Nephron progenitor cell (in vitro differentiated cells): ENCODE measurements at places on chromosomes 7 and 10.

GRCh38 chr10:131676046-131676799, 224.6 kb upstream of the PPP2R2D start:
- no peak for DNase-seq

- DNase-seq: no peak
These were observed 374.8 kb upstream of the KIAA1217 start for GRCh38 chr10:23834091-23834490.

GRCh38 chr10:80253266-80253962, 36.0 kb downstream of the MAT1A start:
- no peak for DNase-seq

DNA sequence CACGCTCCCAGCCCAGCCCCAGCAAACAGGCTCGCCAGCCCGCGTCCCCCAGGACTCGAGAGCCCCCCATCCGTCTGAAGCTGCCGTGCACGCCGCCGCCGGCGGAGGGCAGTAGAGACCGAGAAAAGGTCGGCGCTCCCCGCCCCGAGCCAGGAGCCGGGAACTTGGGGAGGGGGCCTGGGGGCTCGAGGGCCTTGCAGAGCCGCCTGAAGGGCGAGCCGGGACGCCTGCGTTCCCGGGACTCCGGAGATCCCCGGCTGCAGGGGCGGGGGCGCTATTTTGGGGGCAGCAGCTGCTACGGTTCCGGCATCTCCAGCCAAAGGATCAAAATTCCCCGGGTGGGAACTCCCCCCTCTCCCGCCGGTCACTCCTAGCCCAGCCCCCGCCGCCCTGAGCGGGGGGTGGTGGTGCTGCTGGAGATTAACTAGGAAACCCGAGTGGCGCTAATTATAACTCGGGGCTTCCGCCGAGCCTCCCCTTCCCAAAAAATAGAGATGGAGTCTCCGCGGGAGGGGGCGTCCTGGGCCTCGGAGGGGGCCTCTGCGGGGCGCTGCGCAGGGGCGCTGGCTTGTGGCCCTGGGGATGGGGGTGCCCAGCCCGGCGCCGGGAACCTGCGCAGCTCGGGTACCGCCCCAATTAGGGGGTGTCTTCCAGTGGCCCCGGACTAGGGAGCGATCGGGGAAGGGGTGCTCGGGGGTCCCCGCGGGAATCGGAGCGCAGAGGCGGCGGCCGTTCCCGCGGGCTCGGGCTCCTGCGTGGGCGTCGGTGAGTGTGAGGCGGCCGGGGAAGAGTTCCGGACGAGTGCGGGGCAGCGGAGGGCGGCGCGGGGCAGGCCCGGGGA, 608 bp downstream of the ACHE start:
- DNase-seq: peak; percentile 92

- no peak for DNase-seq
These were observed 271.9 kb downstream of the TNS3 start for GRCh38 chr7:47310020-47310419.

- no peak for DNase-seq
These were observed 2.7 kb downstream of the TMEM176A start for GRCh38 chr7:150803161-150803860.

- DNase-seq: no peak
These were observed 167.4 kb upstream of the SH2B2 start for GRCh38 chr7:102119213-102119651.

- DNase-seq: peak; percentile 64
These were observed at the start of gene GFRA1 for GRCh38 chr10:116272440-116273283. GFRA1 (minus strand) TSS chr10:116273206; CDS start chr10:116272029, 1,177 bp downstream.

DNA sequence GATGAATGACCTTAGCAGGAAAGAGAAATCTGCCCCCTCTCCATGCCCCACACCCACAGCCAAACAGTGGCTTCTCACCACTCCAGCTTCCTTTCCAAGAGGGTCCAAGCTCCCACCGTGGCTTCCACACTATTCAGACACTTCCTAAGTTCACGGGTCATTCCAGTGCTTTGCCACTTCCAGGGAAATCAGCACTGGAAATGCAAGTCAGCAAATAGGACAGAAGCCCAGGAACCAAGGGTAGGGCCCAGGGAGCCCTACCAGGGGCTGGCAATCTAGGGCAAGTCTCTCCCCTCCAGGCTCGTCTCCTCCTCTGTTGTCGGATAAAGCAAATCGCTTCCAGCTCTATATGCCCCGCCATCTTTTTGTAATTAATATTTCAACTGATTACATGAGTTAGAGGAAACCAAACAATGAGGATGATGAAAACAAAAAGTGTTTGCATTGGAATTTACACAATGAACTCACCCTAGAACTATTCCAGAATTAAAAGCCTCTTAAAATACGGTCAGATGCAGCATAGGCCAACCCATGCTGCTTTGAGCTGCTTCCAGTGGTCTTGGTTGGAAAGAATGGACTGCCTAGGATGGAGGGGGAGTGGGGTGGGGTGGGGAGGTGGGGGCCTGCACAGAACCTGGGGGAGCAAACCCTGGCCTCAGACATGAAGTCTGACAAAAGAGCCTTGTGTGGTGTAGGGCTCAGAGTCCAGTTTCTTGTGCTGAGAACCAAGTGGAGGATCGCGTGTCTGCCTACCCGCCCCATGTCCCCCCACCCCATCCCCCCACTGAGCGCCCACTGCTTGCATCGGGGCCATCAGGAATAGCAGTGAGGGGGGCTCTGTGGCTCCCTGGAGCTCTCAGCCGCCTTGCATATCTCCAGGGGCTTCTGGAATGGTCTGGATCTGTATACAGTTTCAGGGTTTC, 74.6 kb upstream of the CPXM2 start:
- no peak for DNase-seq

DNA sequence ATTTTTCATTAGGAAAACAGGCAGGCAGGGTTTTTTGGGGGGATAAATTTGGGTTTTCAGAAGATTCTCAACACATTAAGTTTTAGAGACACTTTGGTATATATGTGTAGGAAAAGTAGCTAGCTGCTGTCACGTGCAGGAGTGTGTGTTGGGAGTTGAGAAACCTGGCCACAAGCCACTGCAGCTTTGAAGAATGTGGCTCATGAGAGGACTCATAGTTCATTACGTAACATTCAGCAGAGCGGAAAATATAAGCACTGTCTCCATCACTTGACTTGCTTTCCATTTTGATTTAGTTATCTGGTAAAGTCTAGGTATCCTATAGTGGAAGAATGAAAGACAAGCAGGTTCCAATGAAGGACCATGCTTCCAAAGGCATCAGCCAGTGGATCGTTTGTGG, 31.2 kb downstream of the SMNDC1 start:
- no peak for DNase-seq

DNA sequence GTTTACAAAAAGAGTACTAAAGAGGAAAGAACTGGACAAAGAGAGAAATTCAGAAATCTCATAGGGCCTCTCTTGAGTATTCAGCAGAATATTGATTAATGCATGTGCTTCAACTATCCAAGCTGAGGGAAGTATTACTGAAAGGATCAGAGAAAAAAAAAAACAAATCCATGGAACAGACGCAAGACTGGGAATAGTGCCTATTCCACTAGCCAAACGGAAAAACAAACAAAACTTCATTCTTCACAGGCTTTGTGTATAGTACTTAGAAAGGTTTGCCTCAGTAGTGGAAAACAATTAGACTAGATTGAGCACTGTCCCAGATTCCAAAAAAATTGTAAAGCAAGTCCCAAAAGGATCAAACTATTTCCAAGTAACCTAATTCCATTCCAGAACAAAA, 106.2 kb downstream of the TFEC start:
- no peak for DNase-seq

- no peak for DNase-seq
These were observed 583.5 kb upstream of the SEMA3D start for GRCh38 chr7:85770332-85770731.

DNA sequence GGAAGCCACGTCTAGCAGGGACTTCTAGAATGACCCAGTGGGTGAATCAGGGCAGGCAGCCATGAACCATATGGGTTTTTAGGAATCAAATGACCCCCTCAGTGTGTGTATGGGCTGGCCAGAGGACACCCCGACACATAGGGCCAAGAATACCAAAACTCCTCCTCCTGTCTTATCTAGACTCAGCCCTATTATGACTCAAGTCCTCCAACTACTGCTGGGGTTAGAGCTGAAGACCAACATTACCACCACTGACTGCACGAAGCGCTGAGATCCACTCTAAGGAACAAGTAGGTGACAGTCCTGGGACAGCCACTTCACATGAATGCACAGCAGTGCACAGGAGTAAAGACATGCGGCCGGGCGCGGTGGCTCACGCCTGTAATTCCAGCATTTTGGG, 11.5 kb upstream of the SVOPL start:
- no peak for DNase-seq

DNA sequence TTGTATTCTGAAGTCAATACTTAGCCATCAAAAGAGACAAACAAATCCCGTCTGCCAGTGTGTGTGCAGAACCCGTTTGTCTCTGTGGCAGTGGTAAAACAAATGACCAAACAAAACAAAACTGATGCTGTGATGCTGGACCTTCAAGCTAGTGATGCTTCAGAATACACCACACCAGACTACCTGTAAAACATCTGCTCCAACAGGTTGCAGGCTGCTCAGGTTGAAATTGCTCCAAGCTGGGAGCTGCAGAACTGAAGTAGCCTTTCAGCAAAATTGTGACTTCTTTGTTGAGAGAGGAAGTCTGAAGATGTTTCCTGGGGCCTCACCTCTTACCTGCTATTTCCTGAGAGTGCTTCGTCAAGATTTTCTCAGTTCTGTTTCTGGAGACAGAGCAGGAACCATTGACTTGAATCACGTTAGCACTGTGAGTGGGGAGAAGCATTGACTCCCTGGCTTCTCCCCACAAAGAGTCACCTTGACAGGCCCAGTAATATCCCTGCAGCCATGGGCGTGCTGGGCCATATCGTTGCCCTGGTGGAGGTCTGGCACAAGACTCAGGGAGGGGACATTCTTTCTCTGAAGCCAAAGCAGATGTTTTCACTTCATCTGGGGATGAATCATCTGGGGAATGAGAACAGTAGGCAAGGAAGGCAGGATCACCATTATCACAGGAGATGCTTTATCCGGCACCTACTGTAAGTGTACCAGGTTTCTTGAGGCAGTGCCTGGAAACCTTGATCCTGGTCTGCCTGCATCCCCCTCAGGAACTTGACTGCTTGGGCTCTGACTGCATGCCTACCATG, 80.2 kb downstream of the RBM20 start:
- no peak for DNase-seq

DNA sequence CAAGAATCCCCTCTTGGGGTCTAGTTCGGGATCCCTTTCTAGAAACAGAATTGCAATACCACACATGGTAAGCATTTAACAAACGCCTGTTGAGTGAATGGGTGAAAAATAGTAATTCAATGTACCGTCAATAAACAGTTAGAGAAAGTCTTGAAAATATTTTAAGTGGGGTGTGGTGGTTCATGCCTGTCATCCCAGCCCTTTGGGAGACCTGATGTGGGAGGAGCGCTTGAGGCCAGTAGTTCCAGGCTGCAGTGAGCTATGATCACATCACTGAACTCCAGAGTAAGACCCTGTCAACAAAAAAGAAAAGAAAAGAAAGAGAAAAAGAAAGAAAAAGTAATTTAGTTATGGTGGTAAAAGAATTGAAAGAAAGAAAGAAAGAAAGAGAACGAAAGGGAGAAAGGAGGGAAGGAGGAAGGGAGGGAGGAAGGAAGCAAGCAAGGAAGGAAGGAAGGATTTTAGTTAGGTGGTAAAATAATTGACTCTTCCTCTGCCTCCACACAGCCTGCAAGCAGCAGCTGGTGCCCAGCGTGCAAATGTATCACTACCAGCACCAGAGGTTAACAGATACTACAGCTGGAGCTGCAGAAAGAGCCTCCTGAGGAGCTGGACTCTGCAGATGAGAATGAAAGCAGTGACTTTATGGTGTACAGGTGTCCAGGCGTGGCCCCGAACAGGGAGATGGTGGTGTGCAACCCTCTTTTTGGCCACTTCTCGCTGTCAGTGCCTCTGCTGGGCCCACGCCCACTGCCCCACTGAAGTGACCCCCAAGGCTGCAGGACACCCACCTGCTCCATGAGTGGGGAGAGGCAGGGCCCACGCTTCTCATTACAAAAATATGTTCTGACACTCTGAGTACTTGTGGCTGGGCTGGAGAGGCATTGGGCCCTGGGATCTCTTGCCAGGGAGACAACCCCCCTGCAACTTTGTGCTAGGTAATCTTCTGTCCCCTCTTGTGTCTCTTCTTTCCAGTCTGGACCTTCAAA, 135.4 kb downstream of the BAMBI start:
- DNase-seq: no peak
